ENCODE measurements at places on chromosomes 12 and 14.
A peak's percentile ranks its signal among the peaks of the same experiment; 100 is the strongest.

GRCh38 chr14:33987565-33988080 is 36.7 kb upstream of the EGLN3 start:
- DNase-seq, result no peak

GRCh38 chr12:78241446-78241845 is 410.8 kb downstream of the NAV3 start:
- no peak for DNase-seq

DNA sequence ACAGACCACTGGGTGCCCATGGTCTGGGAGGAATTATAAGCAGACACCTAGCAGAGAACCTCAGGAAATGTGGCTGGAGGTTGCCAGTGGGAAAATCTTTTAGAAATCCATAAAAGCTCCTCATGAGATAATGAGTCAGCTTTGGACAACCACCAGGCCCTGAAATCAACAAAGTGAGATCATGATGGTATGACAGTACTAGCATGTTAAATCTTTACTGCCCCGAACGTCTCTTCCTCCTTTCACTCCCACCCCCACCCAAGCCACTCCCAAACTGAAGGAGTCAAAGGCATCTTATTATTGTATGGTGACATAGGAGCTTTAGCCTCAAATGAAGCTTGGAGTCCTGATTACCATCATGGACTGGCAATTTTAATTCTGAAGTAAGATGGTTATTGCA is 240.0 kb downstream of the DIO2 start:
- peak; percentile 91 for DNase-seq

DNA sequence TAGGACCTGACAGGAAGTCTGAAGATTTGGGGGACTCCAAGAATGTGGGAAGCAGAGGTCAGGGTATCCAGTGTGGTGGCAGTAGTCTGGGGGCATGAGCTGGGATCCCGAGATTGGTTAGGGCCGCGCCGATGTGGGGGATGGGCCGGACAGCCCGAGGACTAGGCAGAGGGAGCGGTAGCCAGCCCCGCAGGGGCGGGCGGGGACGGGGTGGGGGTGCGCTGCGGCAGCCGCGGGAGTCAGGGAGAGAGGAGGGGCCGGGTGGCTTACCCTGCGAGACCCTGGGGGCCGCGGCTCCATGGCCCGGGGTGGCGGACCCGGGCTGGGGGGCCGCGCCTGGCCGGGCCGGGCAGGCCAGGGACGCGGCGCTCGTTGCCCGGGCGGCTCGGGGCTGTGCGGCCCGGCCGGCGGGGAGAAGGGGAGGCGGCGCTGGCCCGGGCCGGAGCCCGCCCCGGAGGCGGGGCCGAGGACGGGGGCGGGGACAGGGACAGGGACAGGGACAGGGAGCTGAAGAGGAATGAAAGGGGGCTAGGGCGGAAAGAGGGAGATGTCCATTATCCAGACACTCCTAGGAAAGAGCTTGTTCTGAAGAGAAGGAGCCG is 5.6 kb downstream of the ZNF385A start:
- DNase-seq, result peak; percentile 71

- DNase-seq, result no peak
These were observed 116.5 kb downstream of the MGAT4C start for GRCh38 chr12:86139671-86140070.

- peak; percentile 48 for DNase-seq
These were observed 32.2 kb downstream of the SUSD6 start for GRCh38 chr14:69643430-69644200.

DNA sequence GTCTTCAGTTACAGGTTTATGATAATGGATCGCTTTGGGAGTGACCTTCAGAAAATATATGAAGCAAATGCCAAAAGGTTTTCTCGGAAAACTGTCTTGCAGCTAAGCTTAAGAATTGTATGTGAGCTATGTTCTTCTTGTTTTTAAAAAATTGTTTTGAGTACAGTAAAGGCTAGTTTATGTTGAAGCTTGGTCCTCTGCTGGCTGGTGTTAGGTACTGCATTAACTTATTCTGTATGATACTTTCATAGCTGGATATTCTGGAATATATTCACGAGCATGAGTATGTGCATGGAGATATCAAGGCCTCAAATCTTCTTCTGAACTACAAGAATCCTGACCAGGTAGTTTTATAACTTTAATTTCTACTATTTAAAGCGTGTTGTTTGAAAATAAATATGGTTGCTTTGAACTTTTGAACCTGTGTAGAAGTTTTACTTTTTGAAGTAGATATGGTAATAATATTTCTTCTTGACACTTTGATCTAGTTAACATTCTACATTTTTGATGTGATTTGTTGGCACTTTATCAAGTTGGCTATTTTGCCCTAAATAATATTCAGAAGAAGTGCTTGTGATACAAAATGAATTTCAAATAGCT is 55.7 kb downstream of the VRK1 start:
- peak; percentile 60 for DNase-seq

DNA sequence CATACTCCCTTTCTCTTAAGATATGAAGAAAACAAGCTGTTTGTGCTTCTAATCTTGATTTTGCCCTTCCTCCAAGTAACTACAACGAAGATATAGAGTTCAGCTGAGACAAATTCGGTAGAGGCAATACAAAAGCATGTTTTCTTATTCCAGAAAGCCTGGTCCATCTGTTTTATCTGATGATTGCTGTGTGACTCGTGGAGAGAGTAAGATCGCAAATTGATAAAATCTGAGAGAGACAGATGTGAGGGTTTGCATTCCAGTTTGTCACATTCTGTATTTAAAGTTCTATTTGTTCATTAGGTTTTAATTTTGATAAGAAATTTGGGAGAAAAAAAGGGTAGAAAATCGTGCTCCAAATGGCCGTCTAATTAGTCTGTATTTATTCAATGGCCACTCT is 192.1 kb downstream of the CPNE8 start:
- no peak for DNase-seq

DNA sequence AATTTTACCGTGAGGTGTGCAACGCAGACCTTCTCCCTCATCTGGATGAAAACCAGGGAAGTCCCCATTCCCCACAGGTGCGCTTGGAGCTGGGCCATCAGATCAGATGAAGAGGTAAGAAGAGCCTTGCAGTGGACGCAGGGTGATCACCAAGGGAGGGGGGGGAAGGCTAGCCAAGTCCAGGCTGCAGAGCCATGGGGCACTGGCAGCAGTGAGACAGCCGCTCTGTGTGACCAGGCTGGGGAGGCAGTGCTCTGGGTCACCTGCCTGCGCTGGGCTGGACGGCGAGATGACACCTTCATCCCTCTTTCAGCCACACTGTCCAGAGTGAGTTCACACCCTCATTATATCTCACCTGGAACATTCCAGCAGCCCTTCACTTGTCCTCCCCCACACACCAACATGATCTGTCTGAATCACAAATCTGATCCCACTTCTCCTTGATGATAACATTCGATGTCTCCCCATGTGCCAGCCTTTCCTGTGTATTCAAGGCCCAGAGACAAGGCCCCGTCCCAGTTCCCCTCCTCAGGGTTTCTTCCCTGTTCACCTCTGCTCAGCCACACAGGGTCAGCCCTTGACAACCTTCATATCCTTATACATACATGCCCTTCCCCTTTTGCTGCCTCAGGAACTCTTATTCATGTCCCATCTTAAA is 65.9 kb upstream of the VASH1 start:
- no peak for DNase-seq

- DNase-seq, result peak; percentile 89
These were observed 148.4 kb downstream of the DPF3 start for GRCh38 chr14:72745546-72745945.

- DNase-seq, result no peak
These were observed 457.1 kb downstream of the DAD1 start for GRCh38 chr14:22131749-22132476.

- DNase-seq, result no peak
These were observed 10.0 kb upstream of the NR1H4 start for GRCh38 chr12:100463661-100464060.

GRCh38 chr12:124663206-124663605 is 95.8 kb upstream of the NCOR2 start:
- no peak for DNase-seq

DNA sequence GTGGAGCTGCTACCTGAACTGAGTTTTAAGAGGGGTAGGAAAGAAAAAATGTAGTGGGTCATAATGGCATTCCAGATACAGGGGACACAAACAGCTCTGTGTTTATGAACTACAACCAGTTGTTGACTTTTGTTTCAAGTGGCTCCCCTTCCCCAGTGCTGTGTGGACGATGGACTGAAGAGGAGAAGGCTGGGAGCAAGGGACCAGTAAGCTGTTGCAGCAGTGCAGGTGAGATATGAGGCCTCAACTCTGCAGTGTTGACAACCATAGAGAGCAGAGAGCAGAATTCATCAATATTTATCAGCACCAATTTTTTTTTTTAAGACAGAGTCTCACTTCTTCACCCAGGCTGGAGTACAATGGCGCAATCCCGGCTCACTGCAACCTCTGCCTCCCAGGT is 46.6 kb downstream of the MDM2 start:
- DNase-seq, result no peak

GRCh38 chr12:6551063-6551461 is 4.8 kb downstream of the IFFO1 start:
- peak; percentile 63 for DNase-seq

DNA sequence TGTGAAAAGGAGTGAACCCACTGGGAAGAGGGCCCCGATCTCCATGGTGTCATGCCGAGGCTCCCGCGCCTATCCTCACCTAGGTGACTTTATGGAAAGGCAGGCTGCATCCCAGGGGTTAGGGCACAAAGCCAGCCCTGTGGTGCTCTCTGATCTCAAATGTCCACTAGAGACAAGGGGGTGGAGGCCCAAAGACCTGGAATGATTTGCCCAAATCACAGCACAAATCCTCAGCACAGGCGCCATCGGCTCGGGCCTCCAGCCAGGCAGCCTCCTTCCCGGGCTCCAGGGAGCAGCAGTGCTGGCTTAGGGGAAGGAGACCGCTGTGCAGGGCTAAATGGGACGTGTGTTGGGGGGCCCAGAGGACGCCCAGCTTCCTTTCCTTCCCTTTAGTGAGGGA is 17.6 kb downstream of the CHGA start:
- no peak for DNase-seq

DNA sequence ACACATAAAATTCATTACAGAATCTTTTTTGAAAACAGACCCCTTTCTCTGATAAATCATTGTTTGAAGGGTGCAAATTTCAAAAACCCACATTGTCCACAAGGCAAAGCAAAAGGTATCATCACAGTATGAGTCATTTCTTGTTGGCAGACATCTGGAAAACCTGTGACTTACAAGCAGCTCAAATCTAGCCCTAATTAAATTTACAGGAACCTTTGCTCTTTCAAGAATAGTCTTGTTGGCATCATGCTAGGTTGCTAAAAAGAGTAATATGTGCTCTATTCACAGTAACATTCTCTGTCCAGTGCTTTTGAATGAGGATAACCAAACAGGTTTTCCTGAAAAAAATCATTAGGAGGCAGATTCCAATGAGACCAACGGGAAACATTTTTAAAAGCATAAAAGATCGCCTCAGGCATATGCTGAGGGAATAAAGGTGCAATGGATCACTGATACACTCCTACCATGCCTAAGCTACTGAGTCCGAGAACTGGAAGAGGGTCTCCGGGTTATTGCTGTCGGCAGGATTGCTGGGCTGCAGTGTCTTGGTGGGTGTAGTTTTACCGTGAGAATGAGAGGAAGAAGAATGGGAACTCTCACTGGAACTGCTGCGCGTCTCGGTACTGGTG is 55.5 kb upstream of the TTC7B start:
- DNase-seq, result peak; percentile 27

DNA sequence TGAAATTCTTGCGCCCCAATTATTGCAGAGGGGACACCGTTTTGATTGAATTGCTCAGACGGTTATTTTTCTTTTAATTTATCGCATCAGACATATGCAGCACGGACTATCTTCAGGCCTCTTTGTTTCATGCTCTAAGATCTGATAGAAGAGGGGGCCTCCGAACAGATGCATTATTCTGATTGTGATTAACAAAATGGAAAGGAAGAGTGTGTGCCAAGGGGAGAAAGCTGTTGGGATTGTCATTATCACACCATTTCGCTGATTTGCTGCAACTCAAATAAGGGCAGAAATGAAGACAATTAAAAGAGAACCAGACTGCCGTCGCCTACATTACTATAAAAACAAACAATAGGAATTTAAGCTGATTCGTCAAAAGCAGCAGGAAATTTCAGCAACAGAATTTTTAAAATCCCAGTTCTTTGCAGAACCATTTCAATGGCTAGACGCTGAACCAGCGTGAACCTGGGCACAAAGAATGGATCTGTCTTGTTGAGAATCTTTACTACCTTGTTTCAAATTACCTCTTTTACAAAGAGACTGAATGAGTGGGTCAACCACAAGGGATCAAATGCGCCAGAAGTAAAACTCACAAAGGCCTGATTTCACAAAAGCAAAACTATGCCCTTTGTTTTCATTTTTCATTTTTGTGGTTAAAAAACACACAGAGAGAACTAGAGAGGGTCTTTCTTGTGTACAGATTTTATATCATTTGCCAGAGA is 30.6 kb downstream of the TMEM132D start:
- DNase-seq, result no peak

DNA sequence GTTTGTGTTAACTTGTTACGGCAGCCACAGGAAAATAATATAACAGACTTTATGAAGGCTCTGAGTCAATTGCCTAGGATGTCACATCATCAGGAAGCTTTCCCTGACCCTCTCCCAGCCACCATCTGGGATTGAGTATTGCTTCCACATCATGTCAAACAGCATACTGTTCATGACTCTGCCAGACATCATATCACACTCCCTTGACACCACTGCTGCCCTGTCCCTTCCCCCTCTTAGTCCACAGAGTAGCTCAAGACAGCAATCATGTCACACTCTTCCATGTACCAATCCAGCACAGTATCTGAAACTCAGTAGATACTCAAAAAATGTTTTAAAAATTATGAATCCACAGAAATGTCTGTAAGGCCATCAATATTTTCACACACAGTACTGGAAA is 168.0 kb downstream of the PIK3C2G start:
- DNase-seq, result no peak

- no peak for DNase-seq
These were observed 114.2 kb downstream of the RERGL start for GRCh38 chr12:17975763-17976162.

DNA sequence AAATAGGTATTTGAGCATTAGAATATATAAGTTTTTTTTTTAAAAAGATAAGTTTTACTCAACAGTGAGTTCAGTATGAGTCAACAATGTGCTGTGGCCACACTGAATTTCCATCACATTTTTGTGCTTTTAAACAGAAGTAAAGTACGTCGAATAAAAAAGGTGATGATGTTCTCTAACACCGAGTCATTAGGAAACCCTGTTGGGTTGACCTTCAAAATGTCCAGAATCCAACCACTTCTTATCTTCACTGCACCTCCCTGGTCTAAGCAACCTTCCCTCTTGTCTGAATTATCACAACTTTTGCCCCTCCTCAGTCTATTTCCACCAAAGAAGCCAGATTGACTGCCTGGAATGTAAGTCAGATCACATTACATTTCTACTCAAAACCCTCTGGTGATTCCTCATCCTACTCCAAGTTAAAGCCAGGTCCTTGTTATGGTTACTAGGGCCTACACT is 43.0 kb upstream of the SYCP3 start:
- peak; percentile 53 for DNase-seq

DNA sequence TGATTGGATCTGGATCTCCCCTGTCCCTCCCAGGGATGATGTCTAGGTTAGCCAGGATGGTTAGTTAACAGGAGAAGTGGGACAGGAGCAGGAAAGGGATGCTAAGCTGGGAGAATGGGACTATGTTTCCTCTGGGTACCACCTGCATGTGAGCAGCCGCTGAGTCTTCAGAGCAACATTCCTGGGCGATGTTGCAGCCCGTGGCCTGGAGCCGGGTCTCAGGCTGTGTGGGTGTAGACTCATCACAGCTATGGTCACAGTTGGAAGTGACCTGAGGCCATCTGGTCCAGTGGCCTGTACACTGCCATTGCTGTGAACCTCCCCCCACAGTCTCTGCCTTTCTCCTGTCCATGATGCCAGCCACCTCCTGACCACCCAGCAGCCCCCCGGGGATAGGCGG is 422.6 kb downstream of the DPF3 start:
- peak; percentile 27 for DNase-seq

GRCh38 chr14:42111355-42111754 is 504.7 kb downstream of the LRFN5 start:
- no peak for DNase-seq
